Activated naive CD4-positive, alpha-beta T cell treated with anti-CD3 and anti-CD28 coated beads for 36 hours (primary cell): ENCODE measurements at places on chromosomes 12 and 14. TPM values are rescaled to one million over a fixed set of nuclear protein-coding genes. Genes with fewer than 3 reads are reported as not detected.

The PYGL gene
- 0.37 TPM for total RNA-seq

The KCNJ8 gene
- total RNA-seq, result not detected

The NABP2 gene
- total RNA-seq, result 59.0 TPM

The RAB5B gene
- total RNA-seq, result 35.7 TPM

The SIX6 gene
- total RNA-seq, result not detected

The STON2 gene
- total RNA-seq, result 0.12 TPM

The RD3L gene
- not detected for total RNA-seq

The ZNF891 gene
- 1.2 TPM for total RNA-seq

DNA sequence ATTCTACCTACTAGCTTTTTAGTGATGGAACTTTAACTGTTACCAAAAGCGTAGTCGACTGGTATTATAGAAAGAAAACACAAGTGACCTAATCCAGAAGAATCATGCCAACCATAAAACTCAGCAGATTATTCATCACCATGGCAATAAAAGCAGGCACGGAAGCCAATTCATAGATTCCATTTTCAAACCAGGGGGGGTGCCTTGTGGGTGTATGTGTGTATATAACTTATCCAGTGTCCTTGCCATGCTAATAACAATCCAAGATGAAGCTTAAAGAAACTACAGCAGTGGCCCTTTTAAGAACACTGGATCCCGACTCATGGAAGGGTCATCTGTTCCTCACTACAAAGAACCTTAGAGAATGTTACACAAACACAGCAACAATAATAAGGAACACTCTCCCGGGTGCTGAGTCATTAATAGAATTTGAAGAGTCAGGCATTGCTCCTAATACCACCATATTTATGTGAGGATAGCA lies 61.0 kb downstream of the EPS8 start:
- no peak for DNase-seq

GRCh38 chr14:91582761-91583160 lies 72.7 kb upstream of the PPP4R3A start:
- no peak for DNase-seq

GRCh38 chr14:22614240-22614799 lies 16.2 kb downstream of the ABHD4 start:
- DNase-seq, result no peak

- DNase-seq, result no peak
These were observed 1.7 kb upstream of the DCD start for GRCh38 chr12:54649825-54650224.

GRCh38 chr12:93677195-93678064 lies at the start of gene CRADD:
Gene CRADD, plus strand, starts transcription at chr12:93677375.
- peak; percentile 92 for DNase-seq

DNA sequence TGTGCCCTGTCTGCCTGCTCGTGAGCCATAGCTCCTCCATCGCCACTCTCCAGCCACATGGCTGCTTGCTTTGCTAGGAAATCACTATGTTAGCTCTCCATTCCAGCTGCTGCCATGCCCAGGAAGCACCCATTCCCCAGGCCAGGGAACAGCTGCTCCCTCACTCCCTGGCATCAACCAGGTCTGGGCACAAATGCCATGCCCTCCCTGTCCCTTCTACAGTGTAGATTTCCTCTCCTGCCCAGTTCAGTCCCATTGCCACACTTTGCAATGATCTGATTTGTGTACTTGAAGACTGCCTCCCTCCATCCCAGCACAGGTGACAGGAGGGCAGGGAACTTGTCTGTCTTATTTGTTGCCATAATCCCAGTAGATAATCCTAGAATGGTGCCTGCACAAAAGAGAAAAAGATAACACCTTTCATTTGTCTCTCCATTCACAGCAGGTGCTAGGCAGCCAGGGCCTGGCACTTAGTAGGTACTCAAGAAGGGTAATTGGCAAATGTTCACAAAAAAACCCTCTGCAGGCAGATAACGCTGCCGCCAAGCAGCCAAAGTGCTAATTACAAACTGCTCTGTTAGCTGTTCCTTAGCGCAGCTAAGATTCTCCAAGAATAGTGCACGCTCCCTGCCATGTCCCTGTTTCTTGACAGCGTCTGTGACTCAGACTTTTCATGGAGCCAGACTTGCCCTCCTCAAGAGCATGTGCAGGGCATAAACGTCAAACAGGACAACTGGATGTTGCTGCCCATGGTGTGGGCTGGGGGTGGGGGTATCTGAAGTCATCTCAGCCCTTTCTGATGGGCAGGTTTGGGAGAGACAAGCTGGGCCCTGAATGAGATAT lies 69.1 kb downstream of the ARL6IP4 start:
- DNase-seq, result no peak

- DNase-seq, result peak; percentile 28
These were observed 36.5 kb downstream of the CORO1C start for GRCh38 chr12:108694812-108695278.

DNA sequence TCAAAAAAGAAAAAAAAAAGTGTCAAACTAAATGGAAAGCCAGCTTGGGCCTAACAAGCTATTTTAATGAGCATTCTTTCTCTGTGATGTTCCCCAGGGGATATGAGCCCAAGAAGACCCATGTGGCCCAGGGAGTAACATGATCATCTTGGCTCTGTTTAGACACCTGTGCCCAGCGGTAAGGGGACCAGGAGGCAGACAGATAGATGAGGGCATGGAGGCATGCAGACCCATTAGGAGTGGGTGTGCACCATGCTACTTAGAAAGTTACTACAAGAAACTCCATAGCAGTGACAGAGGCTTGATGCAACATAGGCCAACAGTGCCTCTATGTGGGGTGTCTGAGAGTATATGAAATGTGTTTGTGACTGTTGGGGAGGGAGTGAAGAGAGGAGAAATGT lies 3.1 kb upstream of the CREBL2 start:
- peak; percentile 60 for DNase-seq

GRCh38 chr12:52884526-52885293 lies 20.2 kb downstream of the KRT8 start:
- peak; percentile 89 for DNase-seq

- DNase-seq, result peak; percentile 91
These were observed at the start of gene ARHGDIB for GRCh38 chr12:14961466-14962152. Gene ARHGDIB, minus strand, starts transcription at chr12:14961601. Its CDS starts 10,889 bp downstream, at chr12:14950712.

DNA sequence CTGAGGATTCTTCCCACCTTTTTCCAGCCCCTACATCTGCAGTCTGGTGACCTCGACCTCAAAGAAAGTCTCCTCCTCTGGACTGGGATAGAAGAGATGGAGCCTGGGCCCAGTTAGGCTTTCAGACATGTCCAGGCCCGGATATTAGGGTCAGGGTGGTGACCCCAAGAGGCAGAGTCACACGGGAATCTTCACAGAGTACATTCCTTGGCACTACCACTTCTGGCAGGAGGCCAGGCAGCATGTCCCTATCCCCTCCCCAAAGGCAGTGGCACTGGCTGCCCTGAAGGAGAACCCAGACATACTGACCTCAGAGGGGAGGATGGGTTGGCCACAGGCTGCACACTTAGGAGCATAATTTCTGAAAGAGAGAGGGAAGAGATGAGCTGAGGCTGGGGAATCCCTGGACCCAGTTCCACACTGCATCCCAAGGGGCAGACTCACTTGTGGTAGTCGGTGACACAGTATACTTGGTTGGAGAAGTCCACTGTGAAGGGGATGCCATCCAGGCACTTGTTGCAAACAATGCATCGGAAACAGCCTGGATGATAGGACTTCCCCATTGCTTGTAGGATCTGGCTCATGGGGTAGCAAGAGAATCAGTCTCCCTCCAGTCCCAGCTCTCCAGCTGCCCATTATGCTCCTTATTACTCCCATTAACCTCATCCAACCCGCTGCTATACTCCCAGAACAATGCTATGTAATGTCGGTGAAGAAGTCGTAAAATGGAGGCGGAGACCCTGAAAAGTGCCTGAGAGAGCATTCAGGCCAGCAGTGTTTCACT lies 7.6 kb downstream of the AJUBA start:
- no peak for DNase-seq

GRCh38 chr14:104776961-104777807 lies 18.4 kb downstream of the AKT1 start:
- DNase-seq, result no peak

- DNase-seq, result peak; percentile 52
These were observed 141.6 kb upstream of the MAX start for GRCh38 chr14:65243766-65244442.

- peak; percentile 77 for DNase-seq
These were observed 63.6 kb upstream of the BCL2L14 start for GRCh38 chr12:12007001-12007712.

GRCh38 chr12:132237772-132238487 lies 91.5 kb downstream of the GALNT9 start:
- no peak for DNase-seq

- DNase-seq, result no peak
These were observed 1.2 kb downstream of the KLHDC2 start for GRCh38 chr14:49769171-49769570.

DNA sequence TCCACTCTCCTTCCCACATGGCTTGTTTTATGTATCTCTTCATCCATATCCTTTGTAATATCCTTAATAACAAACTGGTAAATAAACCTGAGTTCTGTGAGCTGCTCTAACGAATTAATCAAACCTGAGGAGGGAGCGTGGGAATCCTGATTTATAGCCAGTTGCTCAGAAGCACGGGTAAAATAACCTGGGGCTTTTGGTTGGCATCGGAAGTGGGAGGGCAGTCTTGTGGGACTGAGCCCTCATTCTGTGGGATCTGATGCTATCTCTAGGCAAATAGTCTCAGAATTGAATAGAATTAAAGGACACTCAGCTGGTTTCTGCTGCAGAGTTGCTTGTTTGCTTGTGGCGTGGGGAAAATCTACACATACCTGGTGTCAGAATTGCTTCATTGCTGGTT lies 17.5 kb upstream of the LDHB start:
- no peak for DNase-seq

DNA sequence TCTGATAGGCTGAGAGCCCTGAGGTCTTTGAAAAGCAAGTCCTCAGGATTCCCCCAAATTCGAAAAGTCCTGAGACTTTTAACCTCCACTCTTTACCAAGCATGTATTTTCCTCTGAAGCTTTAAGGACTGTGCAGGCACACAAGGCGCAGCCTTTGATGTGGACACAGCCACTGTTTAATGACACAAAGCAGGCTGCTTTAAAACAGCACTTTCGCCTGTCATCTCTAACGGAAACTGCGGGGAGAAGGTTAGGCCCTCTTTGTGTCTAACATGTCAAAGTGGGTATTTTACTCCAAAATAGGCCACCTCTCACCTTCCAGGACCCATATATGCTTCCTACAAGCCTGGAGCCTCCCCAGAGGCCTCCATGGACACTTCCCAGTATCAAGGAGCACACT lies 159.2 kb downstream of the GCH1 start:
- no peak for DNase-seq

DNA sequence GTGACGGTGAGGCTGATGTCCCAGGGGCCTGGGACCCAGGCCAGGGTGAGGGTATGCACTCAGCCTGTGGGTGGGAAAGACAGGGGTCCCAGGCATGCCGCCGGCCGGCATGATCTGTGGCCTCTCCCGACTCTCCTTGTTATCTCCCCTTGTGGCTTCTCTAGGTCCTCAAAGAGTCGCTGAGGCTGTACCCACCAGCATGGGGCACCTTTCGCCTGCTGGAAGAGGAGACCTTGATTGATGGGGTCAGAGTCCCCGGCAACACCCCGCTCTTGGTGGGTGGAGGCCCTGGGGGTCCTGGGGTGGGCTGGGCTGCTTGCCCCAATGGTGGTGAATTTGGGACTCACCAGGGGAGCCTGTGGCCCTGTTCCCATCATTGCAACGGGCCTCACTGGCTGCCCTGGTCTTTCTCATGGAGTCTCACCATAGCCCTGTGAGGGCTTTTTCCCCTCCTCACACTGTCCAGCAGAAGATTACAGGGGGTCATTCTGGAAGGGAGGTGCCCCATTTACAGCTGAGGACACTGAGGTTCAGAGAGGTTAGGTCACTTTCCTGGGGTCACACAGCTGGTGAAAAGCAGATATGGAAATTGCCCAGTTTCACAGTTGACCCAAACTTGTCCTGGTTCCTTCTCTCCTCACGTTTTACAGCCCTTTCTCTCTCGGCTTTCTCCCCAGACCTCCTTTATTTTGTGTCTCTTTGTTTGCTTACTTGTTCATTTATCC lies 37.9 kb downstream of the CYP46A1 start:
- no peak for DNase-seq

GRCh38 chr14:40219032-40219431 lies 786.8 kb upstream of the FBXO33 start:
- DNase-seq, result no peak

- no peak for DNase-seq
These were observed 38.1 kb downstream of the SMOC1 start for GRCh38 chr14:69917287-69917686.

GRCh38 chr14:28778138-28779117 lies 11.8 kb downstream of the FOXG1 start:
- DNase-seq, result no peak

DNA sequence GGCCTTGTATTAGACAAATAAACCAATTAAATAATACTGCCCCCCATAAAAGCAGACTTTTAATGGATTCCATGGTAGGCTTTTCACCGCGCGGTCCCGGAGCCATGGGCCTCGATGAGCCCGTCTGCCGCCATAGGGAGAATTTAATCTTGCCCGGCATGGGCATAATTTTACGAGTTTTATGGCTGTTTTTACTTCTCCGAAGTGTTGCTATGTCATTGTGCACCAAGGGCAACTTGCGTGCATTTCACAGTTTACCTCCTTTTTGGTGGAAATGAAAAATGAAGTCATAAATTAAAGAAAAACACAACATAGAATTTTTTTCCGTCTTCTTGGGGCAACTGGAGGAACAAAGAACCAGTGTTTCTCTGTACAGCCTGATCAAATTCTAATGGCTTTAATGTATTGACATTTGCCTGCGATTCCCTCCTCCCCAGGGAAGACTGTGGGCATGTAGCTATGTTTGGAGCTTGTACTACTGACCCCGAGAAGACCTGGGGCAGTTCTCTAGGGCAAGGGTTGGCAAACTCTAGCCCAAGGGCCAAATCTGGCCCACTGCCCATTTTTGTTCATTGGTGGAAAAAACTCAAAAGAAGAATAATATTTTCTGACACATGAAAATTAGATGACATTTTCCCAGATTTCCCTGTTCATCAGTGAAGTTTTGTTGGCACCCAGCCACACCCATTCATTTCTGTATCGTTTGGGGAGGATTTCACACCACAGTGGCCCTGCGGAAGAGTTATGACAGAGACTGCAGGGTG lies 142.7 kb downstream of the CHST11 start:
- DNase-seq, result no peak

DNA sequence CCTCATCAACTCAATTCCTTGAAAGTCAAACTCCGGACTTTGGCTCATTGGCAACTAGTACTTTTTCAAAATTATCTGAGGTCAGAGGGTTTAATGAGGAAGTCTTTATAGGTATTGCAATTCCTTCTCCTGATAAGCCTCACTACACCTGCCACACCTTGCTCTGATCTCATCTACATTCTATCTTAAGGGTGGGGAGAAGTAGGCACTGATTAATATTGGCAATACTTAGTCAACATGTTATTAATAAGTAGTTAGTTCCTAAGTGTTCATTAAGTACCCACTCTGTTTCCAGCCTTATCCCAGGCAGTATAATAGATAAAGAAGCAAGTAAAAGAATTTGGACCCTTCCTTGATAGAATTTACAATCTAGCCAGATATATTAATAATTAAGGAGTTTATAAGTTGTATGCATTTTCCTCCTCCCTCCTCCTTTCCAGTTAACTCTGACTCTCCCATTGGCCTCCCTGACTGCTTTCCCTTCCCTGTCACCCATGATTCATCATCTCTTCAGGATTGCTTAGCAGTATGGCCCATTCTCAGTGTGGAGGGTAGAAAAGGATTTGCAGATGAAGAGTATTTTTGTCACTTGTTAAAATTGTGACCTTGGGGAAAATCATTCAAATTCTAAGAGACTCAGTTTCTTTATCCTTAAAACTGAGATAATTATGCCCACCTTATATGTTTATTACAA lies 231.0 kb upstream of the ATP2B1 start:
- DNase-seq, result no peak

- no peak for DNase-seq
These were observed 4.7 kb upstream of the SSH1 start for GRCh38 chr12:108861878-108862587.

- no peak for DNase-seq
These were observed 52.6 kb upstream of the PPFIA2 start for GRCh38 chr12:81811778-81812125.
